Activated CD4-positive, alpha-beta T cell treated with anti-CD3 and anti-CD28 coated beads, Interleukin-2, amount 10 ng/mL, durations not matched to agents 7 days and 5 days (primary cell): ENCODE measurements at places on chromosomes 1 and 21. TPM values are rescaled to one million over a fixed set of nuclear protein-coding genes. Genes with fewer than 3 reads are reported as not detected.

SYT14 gene
- total RNA-seq, result not detected

DNA sequence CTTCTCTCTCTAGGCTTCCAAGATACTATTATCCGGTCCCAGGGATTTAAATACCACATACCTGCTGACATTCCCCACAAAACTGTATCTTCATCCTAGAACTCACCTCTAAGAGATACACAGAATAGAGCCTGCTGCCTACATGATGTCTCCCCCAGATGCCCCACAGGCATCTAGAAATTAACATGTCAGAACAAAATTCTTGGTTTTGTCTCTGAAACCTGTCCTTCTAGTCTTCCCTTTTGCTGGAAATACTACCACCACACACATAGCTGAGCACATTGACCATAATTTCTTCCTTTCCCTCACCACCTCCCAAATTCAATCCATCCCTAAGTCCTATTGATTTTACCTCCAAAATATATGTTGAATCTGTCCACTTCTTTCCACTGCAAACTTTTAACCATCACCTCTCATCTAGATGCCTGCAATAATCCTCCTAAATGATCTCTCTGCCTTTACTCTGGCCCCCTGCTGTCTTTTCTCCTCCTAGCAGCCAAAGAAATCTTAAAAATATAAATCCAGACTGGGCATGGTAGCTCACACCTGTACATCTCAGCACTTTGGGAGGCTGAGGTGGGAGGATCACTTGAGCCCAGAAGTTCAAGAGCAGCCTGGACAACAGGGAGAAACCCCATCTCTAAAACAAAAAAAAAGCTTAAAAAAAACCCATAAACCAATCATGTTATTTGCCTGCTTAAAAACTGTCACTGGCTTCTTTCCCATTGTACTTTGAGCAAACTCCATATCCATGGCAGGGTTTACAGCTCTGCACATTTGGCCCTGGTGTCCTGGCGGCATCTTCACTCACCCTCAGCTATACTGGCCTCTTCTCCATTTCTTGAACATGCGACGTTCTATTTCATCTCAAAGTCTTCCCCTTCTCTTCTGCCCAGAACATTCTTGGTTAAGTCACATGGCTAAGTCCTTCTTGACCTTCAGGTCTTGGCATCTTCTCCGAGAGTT, 6.2 kb upstream of the FAM76A start:
- DNase-seq, result peak; percentile 10

GRCh38 chr21:34833465-34833864, 164.7 kb downstream of the CLIC6 start:
- DNase-seq, result no peak

DNA sequence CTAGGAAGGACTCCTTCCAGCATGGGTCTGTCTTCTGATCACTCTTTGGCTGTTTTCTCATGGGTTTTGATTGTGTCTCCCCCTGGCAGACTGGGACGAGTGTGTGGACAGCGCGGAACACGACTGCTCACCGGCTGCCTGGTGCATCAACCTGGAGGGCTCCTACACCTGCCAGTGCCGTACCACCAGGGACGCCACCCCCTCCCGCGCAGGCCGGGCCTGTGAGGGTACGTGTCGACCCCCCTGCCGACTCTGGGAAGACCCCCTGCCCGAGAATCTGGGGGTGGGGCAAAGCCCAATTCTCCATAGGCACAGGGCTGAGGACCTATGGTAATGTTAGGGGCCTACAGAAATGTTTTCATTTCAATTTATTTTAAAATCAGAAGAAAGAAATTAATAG, 38.4 kb downstream of the UMODL1 start:
- DNase-seq, result no peak

ERICH3 gene
- total RNA-seq, result not detected

DRAXIN gene
- total RNA-seq, result 0.54 TPM

DNA sequence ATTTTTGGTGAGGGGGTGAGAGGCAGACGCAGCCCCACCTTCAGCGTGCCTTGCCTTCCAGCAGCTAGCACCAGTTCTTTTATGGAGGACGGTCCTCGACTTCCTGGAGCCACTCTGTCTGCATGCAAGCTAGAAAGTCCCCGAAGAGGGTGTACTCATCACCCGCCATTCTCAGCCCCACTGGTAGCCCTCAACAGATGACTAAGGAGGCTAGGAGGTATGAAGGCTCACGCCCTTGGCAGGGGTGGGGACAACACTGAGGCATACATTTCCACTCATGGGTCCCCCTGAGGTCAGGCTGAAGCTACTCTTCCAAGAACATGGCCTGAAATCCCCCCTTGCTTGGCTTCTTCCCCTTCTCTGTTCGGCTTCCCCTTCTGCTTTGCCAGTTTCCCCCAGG, 8.9 kb upstream of the PTPRF start:
- no peak for DNase-seq

IL23R gene
- total RNA-seq, result 0.57 TPM

DNA sequence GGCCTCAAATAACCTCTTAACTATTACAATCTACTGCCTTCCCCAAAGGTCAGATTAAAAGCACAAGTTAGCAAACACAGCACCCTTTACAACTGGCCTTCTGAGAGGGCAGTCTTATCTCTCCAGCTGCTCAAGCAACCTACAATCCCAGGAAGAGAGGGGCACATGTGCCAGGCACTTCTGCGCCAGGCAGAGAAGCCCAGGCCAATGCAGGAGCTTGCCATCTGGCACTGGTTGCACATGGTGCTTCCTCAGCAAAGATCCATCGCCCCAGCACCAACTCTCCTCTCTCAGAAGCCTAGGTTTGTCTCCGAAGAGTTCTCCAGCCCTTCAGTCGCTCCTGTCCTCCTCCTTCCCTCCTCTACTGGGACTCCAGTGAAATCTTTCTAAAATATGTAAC, 2.5 kb downstream of the STK40 start:
- no peak for DNase-seq
